ENCODE measurements at places on chromosomes 7 and 10.

GRCh38 chr7:55132890-55133551, 114.2 kb downstream of the EGFR start:
- no peak for DNase-seq

DNA sequence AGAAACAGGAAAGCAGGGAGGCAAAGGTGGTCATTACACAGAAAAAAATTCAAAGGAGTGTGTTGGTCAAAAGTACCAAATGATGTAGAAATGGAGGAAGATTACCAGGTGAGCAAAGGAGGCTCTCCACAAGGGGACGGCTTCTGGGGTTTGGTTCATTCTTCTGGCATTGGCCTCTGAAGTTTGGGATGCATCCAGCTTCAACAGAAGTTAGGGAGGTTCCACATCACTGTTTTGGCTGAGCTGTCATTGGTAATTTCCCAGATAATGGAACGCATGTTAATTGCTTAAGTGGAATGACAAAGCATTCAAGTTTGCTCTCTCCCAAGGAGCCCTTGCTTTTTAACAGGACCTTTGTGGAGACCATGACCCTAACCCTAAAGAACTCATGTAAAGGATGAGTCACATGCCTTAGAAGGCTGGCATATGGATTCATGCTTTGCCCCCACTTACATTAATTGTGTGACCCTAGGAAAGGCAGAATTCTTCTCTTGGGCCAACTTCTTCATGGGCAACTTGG, 398.6 kb downstream of the GPAM start:
- no peak for DNase-seq

DNA sequence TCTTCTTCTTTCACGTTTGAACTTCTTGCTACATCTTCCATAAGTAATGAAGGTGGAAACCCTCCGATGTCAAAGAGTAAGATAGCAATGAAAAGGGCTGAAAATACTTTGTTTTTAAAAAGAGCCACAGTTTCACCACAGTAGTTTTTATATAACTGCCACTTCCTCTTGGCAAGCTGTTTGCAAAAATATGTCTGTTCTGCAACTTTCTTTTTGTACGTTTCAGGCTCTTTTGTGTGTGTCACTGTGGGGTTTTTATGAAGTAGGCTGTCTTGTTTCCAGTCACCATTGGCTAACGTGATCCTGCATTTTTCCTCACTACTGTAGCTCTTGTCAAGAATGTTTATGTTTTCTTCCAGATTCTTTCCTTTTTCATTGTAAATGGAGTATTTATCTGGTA, 55.6 kb downstream of the SLC16A9 start:
- no peak for DNase-seq

- no peak for DNase-seq
Observed at GRCh38 chr10:98039690-98040381, 9.4 kb upstream of the CRTAC1 start.

DNA sequence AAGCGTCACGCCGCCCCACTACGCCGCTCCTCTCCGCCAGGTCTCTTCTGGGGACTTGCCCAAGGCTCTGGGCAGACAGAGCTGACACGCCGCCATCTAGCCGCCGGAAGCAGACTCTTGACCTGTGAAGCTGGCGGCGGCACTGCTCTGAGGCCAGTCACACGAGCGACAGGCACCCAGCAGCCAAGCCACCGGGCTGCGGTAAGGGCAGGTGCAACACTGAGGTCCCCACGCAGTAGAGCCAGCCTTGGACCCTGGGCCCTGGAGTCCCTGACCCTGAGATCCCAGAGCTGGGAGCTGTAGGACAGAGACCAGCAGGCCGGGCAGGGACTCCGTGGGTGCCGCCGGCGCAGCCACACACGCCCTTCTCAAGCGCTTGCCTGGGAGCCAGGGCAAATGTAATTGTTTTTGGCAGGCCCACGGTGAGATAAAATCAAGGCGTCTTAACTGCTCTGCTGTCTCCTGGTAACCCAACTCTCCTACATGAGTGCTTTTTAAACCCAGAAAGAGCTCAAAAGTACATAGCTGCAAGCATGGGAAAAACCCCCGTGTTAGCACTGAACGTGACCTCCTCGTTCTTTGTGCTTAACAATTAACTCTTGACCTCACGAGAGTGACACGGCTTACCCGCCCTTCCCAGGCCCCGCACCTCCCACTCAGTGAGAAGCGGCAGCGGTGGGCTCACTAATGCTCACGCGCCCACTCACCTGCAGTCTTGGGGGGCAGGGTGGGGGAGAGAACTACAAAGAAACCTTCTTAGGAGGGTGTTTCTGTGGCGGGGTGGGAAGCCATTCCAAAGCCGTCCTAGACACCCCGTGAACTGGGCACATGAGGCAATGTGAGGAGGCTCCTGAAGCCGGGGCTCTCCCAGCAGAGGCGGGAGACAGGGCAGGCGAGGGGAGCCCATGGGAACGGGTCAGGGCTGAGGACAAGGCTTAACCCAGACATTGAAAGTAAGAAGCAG, 8.5 kb downstream of the GPER1 start:
- DNase-seq: no peak

GRCh38 chr7:84297616-84298015, 103.0 kb upstream of the SEMA3A start:
- no peak for DNase-seq

GRCh38 chr7:131604841-131605279, 48.4 kb upstream of the PODXL start:
- no peak for DNase-seq

DNA sequence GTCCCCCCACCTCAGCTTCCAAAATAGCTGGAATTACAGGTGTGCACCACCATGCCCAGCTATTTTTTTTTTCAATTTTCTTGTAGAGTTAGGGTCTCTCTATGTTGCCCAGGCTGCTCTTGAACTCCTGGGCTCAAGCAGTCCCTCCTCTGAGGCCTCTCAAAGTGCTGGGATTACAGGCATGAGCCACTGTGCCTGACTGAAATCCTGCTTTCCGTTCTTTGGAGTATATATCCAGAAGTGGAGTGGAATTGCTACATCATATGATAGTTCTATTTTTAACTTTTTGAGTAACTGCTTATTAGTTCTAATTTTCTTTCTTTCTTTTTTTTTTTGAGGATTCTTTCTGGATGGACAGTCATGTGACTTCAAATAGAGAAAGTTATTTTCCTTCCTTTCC, 62.9 kb upstream of the ZMIZ2 start:
- DNase-seq: no peak

GRCh38 chr7:85119934-85120333, 66.9 kb downstream of the SEMA3D start:
- no peak for DNase-seq

DNA sequence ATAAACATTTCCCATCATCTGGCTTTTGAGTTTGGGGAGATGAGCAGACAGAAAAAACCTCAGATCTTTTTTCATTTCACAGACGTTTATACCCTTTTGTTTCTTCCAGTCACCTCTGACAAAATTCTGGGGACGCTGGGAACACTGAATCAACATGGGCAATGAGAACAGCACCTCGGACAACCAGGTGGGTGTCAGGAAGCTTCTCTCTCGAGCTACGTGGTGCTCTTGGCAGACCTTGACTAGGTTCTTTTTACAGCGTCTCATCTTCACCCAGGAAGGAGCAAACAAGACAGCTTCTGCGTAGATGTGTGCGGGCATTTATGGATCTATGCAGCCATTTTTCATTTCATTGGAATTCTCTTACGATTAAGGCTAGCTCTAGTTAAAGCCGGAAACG, 32.9 kb downstream of the TACC2 start:
- no peak for DNase-seq

DNA sequence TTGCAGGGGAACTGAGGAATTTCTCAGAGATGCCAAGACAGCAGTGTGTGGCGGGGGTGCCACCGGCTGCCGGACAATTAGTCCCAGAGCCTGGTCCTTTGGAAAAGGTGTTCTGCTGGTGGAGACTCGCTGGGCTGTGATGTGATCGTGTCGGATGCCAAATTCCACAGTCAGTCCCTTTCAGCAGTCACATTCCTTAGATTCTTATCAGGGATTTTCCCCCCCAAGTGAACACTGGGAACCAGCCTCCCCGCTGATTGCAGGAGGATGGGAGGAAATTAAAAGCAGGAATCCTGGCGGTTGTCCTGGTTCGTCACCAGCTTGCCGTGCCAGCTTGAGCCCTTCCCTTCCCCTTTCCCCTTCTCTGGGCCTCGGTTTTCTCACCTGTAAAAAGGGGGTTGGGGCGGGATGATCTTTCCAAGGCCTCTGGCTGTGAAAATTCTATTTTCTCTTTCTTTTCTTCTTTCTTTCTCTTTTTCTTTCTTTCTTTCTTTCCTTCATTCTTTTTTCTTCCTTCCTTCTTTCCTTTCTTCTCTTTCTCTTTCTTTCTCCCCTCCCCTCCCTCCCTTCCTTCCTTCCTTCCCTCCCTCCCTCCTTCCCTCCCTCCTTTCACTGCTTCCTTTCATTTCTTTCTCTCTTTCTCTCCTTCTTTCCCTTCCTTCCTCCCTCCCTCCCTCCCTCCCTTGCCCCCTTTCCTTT, 39.6 kb downstream of the COL26A1 start:
- no peak for DNase-seq

GRCh38 chr7:105816954-105817615, 59.3 kb downstream of the ATXN7L1 start:
- no peak for DNase-seq

DNA sequence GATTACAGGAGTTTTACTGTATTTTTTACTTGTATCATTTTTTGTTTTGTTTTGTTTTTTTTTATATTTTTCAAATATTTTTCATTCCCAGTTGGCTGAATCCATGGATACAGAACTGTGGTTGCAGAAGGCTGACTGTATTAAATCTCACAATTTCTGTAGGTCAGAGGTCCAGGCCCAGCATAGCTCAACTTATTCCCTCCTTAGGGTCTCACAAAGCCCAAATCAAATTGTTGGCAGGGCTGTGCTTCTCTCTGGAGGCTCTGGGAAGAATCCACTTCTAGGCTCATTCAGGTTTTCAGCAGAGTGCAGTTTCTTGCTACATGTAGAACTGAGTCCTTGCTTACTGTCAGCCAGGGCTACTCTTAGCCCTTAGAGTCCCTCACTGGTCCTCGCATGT, 22.6 kb downstream of the TSPAN14 start:
- DNase-seq: no peak

DNA sequence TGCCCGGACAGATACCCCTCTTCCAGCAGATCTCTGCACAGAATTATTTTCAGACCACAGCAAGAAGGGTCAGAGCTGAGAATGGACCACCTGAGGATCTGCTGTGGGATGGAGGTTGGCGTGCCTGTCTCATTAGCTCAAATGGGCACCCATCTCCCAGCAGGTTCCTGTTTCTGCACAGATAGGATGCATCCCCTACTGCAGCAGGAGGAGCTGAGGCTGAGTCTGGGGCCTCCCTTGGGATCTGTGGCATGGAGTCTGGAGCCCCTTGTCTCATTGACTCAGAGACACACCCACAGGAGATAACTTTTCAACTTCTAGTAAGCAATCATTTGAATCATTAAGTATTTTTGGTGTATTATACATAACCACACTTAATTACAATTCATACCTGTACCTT, 212.7 kb downstream of the ADK start:
- DNase-seq: no peak

- no peak for DNase-seq
Observed at GRCh38 chr7:158325530-158326381, 261.9 kb downstream of the PTPRN2 start.

- DNase-seq: no peak
Observed at GRCh38 chr10:491667-492424, 197.6 kb downstream of the DIP2C start.

Measured in esophagus squamous epithelium (tissue), 5 donors.